ENCODE measurements at places on chromosomes 11 and 22.

- no peak for DNase-seq
These were observed 15.1 kb downstream of the TMEM184B start for GRCh38 chr22:38257650-38258250.

GRCh38 chr11:110860461-110860860 lies 148.2 kb upstream of the ARHGAP20 start:
- no peak for DNase-seq

DNA sequence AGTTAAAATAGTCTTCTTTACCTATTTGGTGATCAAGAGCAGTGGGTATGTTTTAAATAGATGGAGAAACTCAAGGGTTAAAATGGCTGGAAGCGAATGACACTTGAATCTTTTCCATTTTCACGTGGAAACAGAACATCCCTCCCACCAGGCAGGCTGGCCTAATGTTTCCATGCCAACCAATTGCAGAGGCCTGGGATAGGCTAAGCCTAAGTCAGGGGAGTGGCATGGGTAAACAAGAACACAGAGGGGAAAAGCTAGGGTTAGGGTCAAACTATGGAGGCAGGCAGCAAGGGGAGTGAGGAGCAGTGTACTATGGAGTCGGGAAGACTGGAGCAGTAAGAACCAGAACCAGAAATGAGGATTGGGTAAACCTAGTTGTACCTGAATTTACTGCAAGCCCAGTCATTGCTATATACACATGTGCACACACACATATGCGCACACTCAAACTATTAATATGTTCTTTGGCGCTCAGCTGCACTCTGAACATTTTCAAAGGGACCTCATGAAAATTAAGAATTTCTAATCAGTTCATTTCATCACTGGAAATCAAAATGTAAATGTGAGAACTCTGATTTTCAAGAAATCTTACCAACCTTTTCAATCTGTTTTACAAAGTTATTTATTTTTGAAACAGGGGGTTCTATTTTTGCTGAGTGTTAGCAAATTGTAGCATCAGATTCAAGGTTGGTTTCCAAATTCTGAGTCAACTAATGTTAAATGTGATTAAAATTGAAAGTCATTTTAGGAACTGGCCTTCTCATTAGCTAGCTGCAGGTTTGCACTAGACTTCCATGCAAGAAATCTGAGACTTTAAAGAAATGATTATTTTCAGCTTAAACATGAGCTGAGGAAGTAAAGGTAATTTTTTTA lies 327.0 kb upstream of the CCDC90B start:
- DNase-seq = no peak

DNA sequence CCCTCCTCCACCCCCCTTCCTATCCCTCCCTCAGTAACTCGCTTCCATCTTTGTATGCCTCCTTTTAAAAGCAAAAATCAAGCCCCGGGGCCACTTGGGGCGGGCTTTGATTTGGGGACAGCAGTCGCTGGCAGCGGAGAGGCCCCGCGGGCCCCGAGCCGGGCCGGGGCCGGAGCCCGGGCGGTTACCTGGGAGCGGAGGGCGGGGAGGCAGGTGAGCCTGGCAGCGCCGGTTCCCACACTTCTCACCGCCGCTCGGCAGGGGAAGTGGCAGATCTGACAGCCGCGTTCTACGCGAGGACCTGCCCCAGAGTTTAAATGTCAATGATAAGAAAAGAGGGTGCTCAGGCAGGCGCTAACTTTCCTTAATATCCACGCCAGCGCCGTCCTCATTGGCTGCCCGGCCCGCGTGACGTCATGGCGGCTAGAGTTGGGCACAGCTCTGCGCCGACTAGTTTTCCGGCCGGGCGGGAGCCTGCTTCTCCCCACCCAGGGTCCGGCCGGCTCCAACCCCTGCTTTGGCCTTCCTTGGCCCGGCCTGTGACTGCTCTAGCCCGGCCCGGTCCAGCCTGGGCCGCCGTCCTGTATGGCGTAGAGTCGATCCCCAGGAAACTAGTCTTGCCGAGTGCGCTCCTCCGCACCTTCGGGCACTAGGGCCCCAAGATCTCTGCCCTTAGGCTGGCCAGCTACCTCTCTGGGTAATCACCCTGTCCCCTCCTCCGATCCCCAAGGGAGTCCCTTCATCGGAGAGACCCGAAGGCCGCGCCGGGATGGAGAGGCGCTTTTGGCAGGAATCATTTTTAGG lies 6.7 kb upstream of the PAX6 start:
- no peak for DNase-seq

DNA sequence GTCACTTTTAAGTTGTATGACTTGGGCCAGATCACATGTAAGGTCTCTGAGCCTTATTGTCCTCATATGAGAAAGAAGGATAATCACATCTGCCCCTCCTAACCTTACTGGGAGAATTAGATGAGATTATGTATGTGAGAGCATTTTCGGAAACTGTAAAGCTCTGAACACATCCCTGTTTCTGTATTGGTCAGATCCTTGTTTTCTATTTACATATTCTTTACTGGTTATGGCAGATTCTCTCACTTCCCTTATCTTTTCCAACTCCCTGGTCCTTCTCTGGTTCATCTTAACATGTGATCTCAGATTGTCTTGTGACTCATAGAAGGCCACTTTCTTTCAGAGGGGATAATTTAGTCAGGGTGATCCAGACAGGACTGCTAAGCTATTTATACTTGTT lies 41.8 kb downstream of the CCDC81 start:
- no peak for DNase-seq
